Skin of body (tissue), 3 donors: ENCODE measurements at places on chromosomes 4 and X. TPM values are rescaled to one million over a fixed set of nuclear protein-coding genes. Genes with fewer than 3 reads are reported as not detected.

DNA sequence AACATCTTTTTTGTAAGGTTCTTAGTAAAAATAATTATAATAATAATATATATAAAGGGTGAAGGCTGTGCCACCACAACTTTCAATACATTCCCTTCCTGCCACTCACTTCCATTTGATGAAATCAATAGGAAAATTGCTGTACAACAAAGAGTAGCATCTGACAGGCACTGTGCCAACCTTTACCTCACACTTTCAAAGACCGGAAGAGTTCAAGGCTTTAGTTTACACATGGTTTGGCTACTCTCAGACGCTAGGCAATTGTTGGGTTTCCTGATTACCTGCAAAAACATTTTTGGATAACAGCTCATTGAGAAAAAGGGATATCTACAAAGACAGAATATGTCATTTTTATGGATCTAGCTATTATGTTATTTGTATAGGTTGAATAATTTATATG lies 5.5 kb upstream of the ING2 start:
- no peak for DNase-seq

DNA sequence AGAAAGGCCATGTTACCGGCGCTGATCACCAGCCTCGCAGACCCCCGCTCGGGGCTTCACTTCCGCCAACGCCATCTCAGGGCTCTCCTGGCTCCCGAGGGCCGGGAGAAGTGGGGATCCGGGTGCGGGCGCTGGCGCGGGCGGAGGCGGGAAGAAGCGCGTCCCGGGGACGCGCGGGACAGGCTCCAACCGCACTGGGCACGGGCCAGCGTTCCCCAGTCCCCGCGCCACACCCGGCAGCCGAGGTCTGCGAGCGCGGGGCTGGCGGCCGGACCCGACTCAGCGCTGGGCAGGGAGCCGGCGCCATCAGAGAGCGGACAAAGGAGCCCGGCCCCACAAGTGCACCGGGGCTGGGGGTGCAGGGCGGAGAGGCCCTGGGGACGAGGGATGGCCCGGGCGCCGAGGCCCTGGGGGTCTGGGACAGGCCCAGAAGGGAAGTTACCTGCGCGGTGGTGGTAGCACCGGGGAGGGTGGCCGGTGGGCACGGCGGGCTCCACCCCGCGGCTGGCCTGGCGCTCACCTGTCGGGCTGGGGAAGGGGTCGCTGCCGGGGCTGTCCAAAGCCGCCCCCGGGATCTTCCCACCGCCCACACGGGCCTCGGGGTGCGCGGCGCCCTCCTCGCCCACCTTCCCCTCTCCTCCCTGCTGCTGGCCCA lies 449 bp downstream of the CTPS2 start:
- no peak for DNase-seq

DNA sequence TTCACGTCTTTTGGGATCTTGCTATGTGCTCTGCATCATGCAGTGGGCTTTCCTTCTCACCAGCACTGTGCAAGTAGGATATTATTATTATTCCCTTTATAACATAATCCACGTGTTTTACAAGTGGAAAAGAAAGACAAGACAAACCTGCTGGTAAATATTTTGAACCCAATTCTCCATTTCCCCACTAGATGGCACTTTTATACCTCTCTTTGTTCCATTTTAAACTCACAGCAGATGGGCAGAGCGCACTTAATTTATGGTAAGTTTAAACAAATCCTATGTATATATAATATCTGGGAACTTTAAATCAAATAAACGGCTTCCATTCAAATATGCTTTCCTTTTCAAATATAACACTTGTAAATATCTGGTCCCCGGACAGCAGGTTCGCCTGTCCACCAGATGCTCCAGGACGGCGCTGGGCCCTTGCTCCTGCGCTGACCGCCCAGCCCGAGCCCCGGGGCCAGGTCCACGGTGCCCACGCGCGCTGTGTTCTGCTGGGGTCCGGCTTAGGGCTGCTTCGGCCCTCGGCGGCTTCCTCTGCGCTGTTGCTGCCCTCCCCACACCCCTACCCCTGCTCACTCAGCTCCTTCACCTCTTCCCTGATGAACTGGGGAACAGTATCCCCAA lies 31.1 kb downstream of the F11 start:
- peak; percentile 65 for DNase-seq

Gene USP38
- 16.6 TPM for total RNA-seq

Gene MAD2L1
- total RNA-seq = 12.8 TPM

Gene PDZD4
- total RNA-seq = 3.1 TPM

Gene KCNIP4
- 2.8 TPM for total RNA-seq
